BE2C (cell line): ENCODE measurements at places on chromosomes 4 and X.

DNA sequence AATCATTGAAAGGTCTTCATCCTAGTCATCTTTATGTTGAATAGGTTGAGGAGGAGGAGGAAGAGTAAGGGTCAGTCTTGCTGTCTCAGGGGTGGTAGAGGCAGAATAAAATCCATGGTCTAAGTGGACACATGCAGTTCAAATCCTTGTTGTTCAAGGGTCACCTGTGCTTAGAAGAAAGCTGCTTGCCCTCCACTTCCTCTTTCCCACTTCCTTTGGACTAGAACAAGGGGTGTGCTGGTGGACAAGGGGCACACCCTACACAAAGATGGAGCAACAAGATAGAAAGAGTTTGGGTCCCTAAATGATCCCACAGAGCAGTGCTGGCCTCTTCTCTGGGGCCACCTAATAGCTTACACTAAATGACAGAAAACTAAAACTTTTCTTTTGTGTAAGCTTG is 47.9 kb downstream of the HSD17B13 start:
- DNase-seq, result no peak

DNA sequence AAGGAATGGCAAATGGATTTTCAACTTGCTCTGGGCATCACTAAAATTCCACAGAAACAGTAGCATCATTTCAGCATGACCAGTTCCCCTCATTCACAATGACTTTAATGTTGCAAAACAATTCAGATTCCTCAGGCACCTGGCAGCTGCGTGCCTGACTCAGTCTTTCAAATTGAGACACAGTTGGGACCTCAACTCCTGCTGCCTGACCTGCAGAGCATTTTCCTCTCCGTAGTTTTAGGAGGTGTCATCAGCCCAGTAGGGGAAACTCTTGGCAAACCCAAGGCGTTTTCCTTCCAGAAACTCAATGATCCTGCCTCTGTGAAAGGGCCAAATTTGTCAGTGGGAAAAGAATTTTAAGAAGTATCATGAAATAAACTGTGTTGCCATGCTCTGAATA is 388.9 kb downstream of the SPRY1 start:
- no peak for DNase-seq

DNA sequence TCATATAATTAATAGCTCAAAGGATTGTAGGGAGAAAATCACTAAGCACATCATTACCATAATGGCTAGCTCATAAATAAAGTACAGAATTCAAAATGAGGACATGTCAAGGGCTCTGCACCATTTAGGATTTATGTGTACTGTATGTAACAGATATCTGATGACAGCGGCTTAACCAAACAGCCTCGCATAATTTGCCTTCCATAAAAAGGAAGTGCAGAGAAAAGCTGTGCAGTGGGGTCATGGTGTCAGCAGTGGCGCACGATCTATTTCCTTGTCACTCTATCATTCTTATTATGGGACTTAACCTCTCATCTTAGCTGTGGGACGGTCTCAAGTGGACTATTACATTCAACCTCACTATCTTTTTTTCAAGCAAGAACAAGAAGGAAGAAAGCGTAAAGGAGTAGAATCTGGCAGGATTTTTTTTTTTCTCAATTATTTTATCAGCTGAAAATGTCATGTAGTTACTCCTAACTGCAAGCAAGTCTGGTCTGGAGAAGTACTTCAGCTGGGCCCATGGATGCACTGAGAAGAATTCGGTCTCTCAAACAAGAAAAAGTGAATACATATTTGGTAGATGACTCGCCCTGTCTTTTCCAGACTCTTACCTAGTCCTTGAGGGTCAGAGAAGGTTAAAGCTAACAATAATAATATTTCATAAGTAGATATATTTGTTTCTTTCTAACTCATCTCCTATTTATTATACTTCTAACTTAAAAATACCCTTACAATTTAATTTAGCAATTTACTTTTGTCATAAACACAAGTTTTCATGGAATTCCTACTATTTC is 94.6 kb downstream of the COX18 start:
- DNase-seq, result no peak

DNA sequence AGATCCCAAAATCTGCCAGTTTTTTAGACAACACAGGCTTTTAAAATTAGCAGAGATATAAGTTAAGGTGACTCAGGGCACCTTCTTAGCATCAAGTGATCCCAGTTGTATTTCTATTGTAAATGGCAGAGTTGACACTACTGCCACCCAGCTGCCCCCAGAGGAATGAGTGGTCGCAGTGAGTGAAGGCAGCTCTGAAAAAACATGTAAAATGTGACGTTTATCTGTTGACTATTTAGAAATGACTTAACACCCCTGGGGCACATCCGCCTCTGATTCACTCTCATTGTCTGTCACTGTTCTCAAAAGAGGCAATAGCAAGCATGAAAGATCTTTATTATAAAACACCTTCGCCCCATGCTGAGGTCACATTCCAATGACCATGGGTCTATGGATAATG is 592.4 kb downstream of the ACTRT1 start:
- DNase-seq, result no peak

GRCh38 chrX:93538575-93538974 is 134.8 kb downstream of the NAP1L3 start:
- no peak for DNase-seq

DNA sequence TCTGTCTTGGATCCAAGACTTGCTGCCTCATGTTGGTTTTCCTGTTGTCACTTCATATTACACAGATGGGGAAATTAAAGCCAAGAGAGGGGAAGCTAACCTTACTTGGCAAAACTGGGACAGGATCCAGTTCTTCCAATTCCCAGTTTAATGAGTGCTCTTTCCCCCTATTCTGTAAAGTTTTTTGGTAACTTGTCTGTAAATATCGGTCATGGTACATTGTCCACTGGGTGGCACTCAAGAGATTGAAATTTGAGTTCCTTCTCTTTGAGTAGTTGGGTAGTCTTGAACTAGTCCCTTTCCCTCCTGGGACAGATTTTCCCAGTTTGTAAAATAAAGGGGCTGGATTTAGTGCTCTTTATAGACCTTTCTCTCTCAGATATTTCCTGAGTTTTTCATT is 12.4 kb upstream of the EOLA2 start:
- DNase-seq, result peak; percentile 16

DNA sequence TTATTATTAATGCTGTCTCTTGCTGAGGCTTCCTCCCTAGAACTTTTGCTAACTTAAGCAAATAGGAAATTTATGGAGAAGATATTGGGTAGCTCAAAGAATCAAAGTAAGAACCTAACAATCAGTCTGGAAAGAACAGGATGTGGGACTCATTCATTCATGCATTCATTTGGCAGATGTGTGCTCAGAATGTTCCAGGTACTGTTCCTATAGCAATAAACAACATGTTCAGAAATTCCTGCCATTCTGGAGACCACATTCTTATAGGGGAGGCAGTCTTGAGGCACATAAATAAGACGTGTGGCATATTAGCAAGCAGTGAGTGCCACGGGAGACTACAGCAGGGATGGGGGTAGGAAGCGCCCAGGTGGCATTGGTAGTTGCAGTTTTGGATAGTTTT is 5.0 kb downstream of the GRK4 start:
- no peak for DNase-seq

GRCh38 chr4:71994559-71994958 is 37.2 kb upstream of the NPFFR2 start:
- DNase-seq, result no peak

- DNase-seq, result no peak
Observed at GRCh38 chr4:112736718-112737135, 99.8 kb downstream of the LARP7 start.

- no peak for DNase-seq
Observed at GRCh38 chr4:131638781-131639180, 1510.3 kb upstream of the PCDH10 start.

DNA sequence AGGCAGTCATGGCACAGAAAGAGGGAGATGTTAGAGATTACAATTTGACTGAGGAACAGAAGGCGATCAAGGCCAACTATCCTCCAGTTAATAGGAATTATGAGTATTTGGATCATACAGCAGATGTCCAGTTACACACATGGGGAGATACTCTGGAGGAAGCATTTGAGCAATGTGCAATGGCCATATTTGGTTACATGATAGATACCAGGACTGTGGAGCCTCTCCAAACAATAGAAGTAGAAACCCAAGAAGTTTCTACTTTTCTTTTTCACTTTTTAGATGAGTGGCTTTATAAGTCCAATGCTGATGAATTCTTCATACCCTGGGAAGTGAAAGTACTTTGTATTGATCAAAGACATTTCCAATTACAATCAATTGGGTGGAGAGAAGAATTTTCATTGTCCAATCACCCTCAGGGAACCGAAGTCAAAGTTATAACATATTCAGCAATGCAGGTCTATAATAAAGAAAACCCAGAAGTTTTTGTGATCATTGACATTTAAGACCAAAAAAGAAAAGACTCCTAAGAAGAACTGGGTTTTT is 139.1 kb downstream of the MAB21L2 start:
- DNase-seq, result no peak

- DNase-seq, result no peak
Observed at GRCh38 chrX:1246816-1247215, 21.8 kb upstream of the CSF2RA start.

- no peak for DNase-seq
Observed at GRCh38 chrX:19560611-19561010, 45.3 kb upstream of the MAP3K15 start.

GRCh38 chrX:47807548-47807947 is 29.2 kb upstream of the ZNF81 start:
- no peak for DNase-seq

DNA sequence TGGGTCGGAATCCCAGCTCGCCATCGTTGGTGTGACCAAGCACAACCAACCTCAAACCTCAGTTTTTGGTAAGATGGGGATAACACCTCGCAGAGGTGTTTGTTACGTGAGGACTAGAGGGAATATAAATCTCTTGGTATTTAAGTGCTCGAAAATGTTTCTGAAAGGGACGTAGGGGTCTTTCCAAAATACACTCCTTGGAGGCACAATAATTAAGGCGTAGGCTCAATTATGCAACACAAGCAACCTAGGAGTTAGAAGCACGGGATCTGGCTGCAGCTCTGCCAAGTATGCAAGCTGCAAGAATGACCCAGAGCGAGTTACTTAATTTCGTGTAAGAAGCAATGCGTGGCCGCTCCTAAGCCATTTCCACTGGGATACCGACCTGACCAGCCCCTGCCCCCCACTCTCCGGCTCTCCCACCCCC is 552 bp downstream of the ADH5 start:
- peak; percentile 27 for DNase-seq

DNA sequence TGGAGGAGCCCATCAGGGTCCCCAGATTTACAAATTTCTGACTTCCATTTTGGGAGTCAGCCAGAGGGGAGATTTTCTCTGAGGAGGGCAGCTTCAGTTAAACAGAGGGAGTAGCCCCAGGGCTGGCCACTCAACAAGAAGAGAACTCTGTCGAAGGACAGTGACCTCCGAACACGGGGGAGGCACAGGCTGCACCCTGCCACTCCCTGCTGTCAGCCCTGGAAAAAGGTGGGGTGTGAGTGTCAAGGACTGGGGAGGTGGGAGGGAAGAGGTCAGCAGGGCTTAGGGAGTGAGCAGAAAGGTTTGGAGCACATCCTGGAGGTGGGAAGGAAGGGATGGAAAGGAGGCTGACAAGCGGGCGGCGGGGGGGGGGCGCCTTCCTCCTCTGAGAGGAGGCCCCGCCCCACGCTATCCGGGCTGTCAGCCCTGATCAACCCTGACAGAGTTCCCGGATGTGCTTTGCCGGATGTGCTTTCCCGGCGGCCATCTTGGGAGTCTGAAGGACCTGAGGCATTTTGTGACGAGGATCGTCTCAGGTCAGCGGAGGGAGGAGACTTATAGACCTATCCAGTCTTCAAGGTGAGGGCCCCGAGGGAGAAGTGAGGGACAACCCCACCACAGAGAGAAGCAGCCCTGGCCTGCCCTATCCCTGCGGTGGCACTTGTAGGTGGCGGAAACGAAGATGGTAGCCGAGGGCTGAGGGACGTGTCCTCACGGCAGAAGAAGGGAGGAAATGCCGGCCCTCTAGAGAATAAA is at the start of gene MAGEC1:
Gene MAGEC1 (plus strand): TSS at position 495 of the 756 bp plus-strand sequence. CDS start 1,179 bp downstream, outside the sequence.
- DNase-seq, result no peak

GRCh38 chrX:20267607-20267930 is 860 bp upstream of the RPS6KA3 start:
- DNase-seq, result no peak

- DNase-seq, result no peak
Observed at GRCh38 chr4:118983831-118984230, 95.2 kb downstream of the SYNPO2 start.

DNA sequence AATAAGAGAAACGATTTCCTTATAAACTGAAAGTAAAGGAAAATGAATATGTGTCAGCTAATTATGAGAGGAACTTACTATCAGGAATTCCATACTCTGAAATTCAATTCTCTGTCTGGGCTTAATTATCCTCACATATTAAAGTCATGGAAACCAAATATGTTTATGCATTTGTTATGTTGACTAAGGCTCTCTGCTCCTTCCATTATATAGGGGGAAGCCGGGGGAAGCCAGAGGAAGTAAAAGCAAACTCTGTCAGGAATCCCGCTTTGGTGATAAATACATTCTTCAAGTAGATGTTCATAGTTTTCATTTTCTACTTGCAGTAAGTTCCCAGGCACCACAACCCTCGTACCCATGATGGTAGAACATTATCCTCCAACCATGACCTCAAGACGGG is 142.8 kb upstream of the VCX2 start:
- no peak for DNase-seq

GRCh38 chr4:2793586-2794485 is 951 bp downstream of the SH3BP2 start:
- DNase-seq, result peak; percentile 13

DNA sequence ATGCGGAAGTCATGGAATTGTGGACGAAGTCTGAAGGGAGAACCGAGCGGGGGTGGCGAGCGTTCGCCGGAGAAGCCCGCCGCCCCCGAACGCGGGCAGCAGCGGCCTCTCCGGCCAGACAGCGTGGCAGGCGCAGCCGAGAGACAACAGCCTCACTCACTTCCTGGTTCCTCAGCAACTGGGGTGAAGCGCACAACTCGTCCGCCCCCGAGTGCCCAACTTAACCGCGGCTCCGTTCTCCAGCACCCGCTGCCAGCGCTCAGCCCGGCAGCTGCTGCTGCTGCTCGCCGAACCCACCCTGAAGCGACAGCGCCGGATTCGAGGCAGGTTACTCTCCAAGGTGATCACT is 68.0 kb downstream of the NOCT start:
- peak; percentile 63 for DNase-seq
